Karpas-422 (cell line): ENCODE measurements at places on chromosomes 2 and 18.
A peak's percentile ranks its signal among the peaks of the same experiment; 100 is the strongest.

DNA sequence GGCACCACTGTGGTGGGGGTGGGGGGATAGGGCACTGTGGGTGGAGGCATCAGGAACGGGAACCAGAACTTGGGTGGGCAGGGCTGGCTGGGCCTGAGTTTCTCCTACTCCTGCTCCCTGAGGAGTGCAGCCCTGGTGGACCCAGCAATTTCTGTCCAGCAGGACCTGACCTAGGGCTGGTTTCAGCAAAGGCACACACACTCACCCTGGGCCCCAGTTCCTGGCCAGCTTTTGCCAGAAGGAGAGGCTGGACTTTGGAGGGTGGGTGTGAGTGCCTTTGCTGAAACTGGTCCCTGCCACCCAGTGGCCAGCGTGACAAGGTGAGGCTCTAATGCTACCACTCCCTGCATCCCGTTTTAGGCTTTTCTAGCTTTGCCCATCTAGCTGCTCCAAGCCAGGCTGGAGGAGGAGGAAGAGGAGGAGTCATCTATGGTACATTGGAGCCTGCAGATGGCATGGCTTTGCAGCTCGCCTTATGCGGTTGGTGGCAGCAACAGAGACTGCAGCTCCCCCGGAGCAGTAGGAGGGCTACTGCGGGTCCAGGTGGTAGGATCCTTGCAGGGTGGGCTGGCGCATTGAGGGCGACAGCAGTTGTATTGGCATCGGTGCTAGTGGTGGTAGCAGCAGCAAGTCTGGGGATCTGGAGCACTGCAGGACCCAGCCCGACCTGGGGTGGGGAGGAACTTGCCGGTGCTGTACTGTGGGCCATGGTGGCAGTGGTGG is 40.4 kb upstream of the IMP4 start:
- peak; percentile 41 for DNase-seq
- no peak overlapping the region for H3K4me3 ChIP-seq
- H3K36me3 ChIP-seq = no peaks in the 10 kb centered on the region
- H3K27ac ChIP-seq = no peak overlapping the region

- DNase-seq = no peak
- no peaks in the 10 kb centered on the region; the same call in 1 of the 2 replicates for H3K27me3 ChIP-seq
- H3K36me3 ChIP-seq = no peaks in the 10 kb centered on the region
- no peaks in the 10 kb centered on the region for H3K4me1 ChIP-seq
- H3K4me3 ChIP-seq = no peak overlapping the region
These were observed 454.5 kb downstream of the BCL11A start for GRCh38 chr2:60098996-60099395.

GRCh38 chr2:61287254-61287653 is 125.3 kb downstream of the C2orf74 start:
- DNase-seq = no peak
- peaks cover 51% of the 10 kb centered on the region for H3K36me3 ChIP-seq
- H3K27ac ChIP-seq = no peak overlapping the region

DNA sequence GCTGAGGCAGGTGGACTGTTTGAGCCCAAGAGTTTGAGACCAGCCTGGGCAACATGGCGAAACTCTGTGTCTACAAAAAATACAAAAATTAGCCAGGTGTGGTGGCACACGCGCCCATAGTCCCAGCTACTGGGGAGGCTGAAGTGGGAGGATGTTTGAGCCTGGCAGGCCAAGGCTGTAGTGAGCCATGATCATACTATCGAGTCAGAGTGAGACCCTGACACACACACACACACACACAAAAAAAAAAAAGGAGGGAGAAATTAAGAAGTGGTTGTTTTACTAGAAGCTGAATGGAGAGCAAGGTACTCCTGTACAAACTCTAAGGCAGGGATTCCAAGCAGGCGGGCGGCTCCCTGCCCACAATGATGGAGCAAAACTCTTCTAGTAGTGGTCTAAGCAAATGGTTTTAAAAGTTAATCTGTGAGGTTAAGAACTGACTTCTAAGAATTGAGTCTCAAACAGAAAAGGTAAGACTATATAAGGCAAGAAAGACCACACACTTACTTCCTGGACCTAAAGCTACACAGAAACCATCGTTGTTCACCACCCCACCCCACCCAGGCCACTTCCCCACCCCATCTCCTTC is 2.6 kb downstream of the ANKRD44 start:
- H3K27ac ChIP-seq = peak overlapping the region; percentile 92
- no peaks in the 10 kb centered on the region for H3K27me3 ChIP-seq
- DNase-seq = no peak
- H3K36me3 ChIP-seq = peaks cover 5% of the 10 kb centered on the region
- peak overlapping the region; percentile 86 for H3K4me3 ChIP-seq

- H3K27me3 ChIP-seq = no peaks in the 10 kb centered on the region
- H3K36me3 ChIP-seq = no peaks in the 10 kb centered on the region
- no peak overlapping the region for H3K27ac ChIP-seq
- no peak overlapping the region for H3K4me3 ChIP-seq
- no peaks in the 10 kb centered on the region for H3K4me1 ChIP-seq
These were observed 16.1 kb downstream of the STRADB start for GRCh38 chr2:201467666-201468065.

DNA sequence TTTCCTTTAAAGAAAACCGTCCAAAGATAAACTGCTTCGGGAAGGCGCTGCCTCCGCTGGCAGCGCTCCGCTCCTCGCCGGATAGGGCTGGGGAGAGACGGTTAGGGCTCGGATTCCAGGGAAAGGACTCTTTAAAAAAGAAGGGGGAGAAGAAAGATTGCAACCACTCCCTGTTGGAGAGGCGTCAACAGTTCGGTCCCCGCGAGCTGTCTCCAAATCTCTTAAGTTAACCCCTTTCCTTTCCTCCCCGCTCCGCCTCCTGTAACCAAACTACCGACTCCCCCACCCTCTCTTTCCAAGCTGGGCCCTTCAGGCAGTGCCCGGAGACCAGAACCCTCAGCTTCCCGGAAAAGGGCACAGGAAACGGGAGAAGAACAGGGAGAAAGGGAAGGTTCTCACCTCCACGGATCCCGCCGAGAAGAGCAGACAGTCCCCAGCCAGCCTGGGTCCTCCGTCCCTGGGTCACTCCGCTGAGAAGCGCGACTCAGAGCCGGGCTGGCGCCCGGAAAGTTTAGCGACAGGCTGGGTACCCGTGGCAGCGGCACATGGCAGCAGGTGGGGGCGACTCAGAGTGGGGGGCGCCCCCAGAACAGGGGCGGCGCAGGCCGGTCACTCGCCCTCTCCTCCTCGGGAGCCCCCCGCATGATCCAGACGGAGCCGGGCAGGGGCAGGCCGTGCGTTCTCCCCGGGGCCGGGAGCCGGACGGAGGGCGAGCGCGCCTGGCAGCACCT is 675 bp downstream of the FZD5 start:
- peaks cover 48% of the 10 kb centered on the region for H3K4me1 ChIP-seq
- H3K27me3 ChIP-seq = no peaks in the 10 kb centered on the region
